CD4-positive, CD25-positive, alpha-beta regulatory T cell (primary cell): ENCODE measurements at places on chromosomes 7 and 10. TPM values are rescaled to one million over a fixed set of nuclear protein-coding genes. Genes with fewer than 3 reads are reported as not detected.
A peak's percentile ranks its signal among the peaks of the same experiment; 100 is the strongest.

The CNPY1 gene
- not detected for total RNA-seq

- no peak for DNase-seq
Observed at GRCh38 chr10:119518176-119518575, 24.3 kb downstream of the RGS10 start.

The CYP2C19 gene
- not detected for total RNA-seq

DNA sequence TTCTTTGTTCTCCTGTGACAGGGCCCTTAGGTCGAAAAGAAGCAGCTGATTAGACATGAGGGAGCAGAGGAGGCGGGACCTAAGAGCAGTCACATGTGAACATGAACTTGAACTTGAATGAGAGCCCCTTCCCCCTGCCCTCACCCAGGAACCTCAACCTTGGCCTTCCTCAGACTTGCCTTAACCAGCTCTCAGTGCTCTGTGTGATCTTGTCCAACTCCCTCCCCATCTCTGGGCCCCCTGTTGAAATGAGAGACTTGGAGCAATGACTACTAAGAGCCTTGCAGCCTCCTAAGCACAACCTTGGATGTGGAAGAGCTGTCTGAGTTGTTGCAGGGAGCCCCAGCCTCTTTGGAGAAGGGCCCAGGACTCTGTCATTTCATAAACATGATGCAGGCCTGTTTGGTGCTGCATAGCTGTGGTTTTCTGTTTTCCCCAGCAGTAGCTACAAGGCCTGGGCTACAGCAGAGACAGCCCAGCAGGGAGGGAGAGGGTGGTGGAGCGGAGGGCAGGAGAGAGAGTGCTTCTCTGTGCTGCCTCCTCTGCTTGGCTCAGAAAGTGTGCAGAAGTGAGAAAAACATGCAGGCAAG is 123.9 kb upstream of the ZMIZ1 start:
- no peak for DNase-seq

GRCh38 chr7:27173511-27173955 is 587 bp downstream of the HOXA10 start:
- no peak for DNase-seq

DNA sequence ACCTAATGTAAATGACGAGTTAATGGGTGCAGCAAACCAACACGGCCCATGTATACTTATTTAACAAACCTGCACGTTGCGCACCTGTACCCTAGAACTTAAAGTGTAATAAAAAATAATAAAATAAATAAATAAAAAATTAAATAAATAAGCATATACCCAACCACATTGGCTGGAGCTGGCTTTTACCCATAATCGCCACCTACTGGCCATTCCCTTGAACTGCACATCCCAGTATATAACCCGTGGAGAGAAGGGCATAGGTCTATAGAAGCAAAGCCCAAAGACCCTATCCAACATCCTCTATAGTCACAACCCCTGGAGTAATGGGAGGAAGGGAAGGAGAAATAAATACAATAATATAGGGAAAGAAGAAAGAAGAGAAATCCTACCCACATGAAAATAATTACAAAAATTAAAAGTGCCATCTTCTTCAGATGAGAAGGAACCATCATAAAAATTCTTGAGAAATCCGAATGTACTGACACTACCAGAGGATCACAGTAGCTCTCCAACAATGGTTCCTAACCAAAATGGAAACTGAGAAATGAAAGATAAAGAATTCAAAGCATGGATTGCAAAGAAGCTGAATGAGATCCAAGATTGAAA is 65.6 kb downstream of the TWIST1 start:
- DNase-seq = peak; percentile 14

DNA sequence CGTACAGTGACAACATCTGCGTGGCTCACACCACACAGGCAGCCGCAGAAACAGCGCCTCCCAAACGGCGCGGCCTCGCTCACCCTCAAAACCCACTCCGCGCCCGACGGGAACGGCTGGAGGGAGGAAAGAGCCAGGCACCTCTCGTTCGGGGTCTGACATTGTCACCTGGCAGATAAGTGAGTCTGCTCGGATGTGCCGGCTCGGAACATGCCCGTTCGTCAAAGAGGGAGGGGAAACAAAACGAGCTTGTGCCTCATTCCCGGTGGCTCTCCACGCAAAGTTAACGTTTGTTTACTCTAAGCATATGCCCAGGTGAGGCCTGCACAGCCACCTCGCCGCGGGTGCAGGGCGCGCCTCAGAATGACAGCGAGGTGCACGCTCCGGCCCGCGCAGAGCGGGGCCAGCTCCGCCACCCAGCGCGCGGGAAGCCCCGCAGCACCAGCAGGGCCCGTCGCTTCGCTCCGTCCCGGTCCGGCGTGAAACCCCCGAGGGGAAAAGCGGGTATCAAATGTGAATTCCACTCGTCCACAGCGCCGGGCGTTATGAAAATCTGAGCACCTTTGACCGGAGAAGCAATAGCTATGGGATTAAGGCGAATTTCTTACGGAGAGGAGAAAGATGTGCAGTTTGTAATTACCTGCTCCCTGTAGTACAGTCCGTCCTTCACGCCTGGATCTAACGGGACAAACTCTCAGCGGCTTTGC is 13.1 kb downstream of the CNPY1 start:
- DNase-seq = peak; percentile 4

- DNase-seq = no peak
Observed at GRCh38 chr7:136655414-136655813, 213.0 kb upstream of the CHRM2 start.

- peak; percentile 33 for DNase-seq
Observed at GRCh38 chr10:283916-284356, 148.7 kb downstream of the ZMYND11 start.

DNA sequence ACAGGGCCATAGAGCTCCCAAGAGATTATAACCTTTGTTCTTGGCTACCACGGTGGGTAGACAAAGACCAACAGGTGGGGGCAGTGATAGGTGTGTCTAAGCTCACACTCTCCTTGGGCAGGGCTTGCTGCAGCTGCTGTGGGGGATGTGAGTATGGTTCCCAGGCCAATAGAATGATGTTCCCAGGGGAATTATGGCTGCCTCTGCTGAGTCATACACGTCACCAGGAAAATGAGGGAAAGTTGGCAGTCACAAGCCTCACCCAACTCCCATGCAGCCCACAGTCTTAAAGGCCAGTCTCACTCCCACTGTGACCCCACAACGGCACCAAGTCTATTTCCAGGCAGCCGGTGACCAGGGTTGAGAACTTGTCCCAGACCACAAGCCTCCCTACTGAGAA is 453.4 kb upstream of the PODXL start:
- no peak for DNase-seq

DNA sequence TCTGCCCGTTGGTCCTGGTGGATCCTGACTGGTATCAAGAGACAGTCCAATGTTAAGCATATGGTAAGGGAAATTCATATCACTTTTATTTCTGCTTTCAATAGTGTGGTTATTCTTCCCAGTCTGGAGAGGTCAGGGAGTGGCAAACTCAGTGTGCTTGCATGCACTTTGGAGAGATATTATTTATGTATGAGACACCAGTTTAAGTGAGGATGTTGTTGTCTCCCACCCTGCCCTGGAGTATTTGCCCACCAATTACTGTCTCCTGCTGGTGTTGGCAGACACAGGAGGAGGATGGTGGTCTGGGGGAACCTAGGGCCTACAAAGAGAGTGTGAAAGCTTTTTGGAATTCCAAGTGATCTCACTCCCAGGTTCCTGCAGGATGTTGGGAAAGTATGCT is 59.7 kb downstream of the OR13A1 start:
- DNase-seq = no peak

GRCh38 chr10:119406601-119407253 is 135.8 kb downstream of the RGS10 start:
- no peak for DNase-seq

- DNase-seq = no peak
Observed at GRCh38 chr10:52232561-52233350, 81.3 kb upstream of the DKK1 start.

GRCh38 chr10:133276435-133277201 is at the start of gene ADAM8:
ADAM8 (minus strand) TSS chr10:133276868; CDS start chr10:133276817, 51 bp downstream.
- peak; percentile 68 for DNase-seq

The DRGX gene
- not detected for total RNA-seq

GRCh38 chr7:117555260-117555659 is 75.4 kb downstream of the CFTR start:
- DNase-seq = no peak

The PLA2G12B gene
- total RNA-seq = not detected

- no peak for DNase-seq
Observed at GRCh38 chr10:123958241-123958640, 66.6 kb upstream of the CPXM2 start.

The SPDYE5 gene
- not detected for total RNA-seq

GRCh38 chr7:128458956-128459355 is 3.3 kb downstream of the HILPDA start:
- DNase-seq = no peak

The PRF1 gene
- total RNA-seq = 32.4 TPM

The UCN3 gene
- not detected for total RNA-seq

GRCh38 chr7:73730485-73730884 is 8.1 kb downstream of the ABHD11 start:
- no peak for DNase-seq

- no peak for DNase-seq
Observed at GRCh38 chr10:79380125-79380945, 33.1 kb downstream of the PPIF start.

GRCh38 chr7:99372275-99373090 is 2.0 kb upstream of the ARPC1B start:
- no peak for DNase-seq

The EN2 gene
- not detected for total RNA-seq

DNA sequence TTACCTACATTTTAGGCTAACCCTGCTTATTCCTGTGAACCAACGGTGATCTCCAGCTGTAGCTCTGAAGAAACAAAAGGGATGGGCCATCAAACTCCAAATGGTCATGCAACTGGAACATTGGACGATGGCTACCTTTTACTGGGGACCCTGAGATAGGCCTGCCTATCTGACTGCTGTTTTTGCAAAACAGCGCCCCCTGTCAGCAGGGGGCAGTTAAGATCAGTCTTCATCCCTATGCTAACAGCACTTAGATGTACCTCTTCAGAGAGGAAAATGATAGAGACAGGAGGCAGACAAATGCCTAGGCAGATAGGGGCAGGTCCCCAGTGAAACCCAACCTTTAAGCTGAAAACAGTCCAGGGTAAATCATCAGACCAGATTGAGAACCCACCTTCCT is 1085.4 kb upstream of the SORCS1 start:
- no peak for DNase-seq

DNA sequence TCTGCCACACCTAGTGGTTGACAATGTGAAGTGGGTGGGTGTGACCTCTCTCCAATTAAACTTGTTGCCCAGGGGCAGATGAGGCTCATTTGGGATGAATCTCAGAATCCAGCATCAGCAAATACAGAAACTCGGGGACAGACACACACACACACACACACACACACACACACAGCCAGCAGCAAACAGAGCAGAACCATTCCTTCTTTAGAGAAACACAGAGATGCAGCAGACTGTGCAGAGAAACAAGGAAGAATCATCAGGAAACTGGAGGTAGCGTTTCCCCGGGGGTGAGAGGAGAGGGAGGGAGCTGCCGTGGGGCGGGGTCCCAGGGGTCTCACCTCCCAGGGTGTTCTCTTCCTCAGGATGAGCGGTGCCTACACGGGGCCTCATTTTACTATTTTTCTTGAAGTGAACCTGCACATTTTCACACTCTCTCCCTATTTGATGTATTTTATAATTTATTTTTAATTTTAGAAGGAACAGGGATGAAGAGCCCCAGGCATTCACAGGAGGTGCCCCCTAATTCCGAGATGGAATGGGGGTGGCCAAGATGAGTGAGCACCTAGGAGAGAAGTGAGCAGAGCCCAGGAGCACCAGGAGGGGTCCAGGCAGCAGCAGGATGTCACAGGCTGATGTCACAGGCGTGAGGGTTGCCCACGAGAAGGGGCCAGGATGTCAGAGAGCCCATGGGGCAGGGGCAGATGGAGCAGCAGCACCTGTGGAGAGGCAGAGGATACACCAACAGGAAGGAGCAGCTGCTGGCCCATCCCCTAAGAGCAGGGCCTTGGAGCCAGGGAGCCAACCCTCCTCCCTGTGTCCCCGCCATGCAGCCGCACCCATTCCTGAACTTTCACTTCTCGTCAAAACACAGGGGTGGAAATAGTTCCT is 85.3 kb upstream of the PPP2R2D start:
- no peak for DNase-seq

- no peak for DNase-seq
Observed at GRCh38 chr10:48924988-48925387, 14.7 kb downstream of the LRRC18 start.

The GIMAP6 gene
- total RNA-seq = 43.8 TPM

The OR2A7 gene
- 6.0 TPM for total RNA-seq

DNA sequence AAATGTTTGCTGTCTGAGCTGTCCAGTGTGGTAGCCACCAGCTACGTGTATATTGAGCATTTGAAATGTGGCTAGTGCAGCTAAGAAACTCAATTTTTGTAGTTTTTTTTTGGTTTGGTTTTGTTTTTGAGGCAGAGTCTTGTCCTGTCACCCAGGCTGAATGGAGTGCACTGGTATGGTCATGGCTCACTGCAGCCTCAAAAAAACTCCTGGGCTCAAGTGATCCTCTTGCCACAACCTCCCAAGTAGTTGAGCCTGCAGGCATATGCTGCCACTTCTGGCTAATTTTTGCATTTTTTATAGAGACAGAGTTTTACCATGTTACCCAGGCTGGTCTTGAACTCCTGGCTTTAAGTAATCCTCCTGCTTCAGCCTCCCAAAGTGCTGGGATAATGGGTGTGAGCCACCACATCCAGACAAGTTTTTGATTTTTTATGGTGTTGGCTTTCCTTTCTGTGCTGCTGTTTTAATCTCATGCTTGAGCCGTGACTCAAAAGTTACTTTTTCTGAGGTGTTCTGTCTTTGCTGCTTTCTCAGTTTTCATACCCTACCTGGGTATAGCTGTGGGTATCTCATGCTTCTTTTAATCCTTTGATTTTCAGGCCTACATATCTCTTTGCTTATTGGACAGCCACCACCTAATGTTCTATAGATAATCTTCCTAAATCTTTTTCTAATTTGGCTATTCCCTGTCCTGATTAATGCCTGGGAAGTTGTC is 16.0 kb downstream of the WAC start:
- DNase-seq = no peak

The TBX20 gene
- total RNA-seq = 1.5 TPM

DNA sequence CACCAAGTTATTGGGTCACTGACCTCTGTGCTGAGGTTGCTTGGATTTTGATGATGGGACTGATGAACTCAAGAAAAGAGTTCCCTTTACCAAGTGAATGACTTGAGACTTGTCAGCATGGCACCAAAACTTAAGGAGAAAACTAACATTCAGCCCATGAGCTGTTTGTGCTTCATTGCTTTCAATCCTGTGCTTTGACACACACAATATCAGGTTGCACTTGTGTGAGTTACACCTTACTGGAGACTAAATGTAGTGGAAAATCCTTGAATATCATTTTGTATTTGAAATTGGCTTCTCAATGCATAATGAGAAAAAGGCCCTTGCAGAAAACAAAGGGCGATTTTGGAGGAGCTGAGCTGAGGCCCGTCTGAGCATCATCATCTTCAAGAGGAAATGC is 2.7 kb downstream of the BAG3 start:
- DNase-seq = peak; percentile 20

GRCh38 chr10:73902351-73902750 is 8.6 kb upstream of the PLAU start:
- no peak for DNase-seq

The CYP3A4 gene
- total RNA-seq = not detected

GRCh38 chr7:11779864-11780674 is 51.9 kb downstream of the THSD7A start:
- no peak for DNase-seq

- no peak for DNase-seq
Observed at GRCh38 chr10:122154031-122154544, 117.0 kb upstream of the BTBD16 start.

The FZD1 gene
- 0.10 TPM for total RNA-seq

The CFAP69 gene
- not detected for total RNA-seq

The ADAP1 gene
- 5.5 TPM for total RNA-seq

GRCh38 chr7:41047789-41048191 is 655.1 kb downstream of the INHBA start:
- DNase-seq = no peak

GRCh38 chr10:51508156-51508555 is 191.2 kb downstream of the CSTF2T start:
- no peak for DNase-seq
